ENCODE measurements at places on chromosomes 1 and 21.

GRCh38 chr1:175314300-175314699, 121.7 kb upstream of the KIAA0040 start:
- no peak for DNase-seq

- DNase-seq: no peak
Measured at GRCh38 chr1:10497109-10497508, 22.4 kb downstream of the PEX14 start.

DNA sequence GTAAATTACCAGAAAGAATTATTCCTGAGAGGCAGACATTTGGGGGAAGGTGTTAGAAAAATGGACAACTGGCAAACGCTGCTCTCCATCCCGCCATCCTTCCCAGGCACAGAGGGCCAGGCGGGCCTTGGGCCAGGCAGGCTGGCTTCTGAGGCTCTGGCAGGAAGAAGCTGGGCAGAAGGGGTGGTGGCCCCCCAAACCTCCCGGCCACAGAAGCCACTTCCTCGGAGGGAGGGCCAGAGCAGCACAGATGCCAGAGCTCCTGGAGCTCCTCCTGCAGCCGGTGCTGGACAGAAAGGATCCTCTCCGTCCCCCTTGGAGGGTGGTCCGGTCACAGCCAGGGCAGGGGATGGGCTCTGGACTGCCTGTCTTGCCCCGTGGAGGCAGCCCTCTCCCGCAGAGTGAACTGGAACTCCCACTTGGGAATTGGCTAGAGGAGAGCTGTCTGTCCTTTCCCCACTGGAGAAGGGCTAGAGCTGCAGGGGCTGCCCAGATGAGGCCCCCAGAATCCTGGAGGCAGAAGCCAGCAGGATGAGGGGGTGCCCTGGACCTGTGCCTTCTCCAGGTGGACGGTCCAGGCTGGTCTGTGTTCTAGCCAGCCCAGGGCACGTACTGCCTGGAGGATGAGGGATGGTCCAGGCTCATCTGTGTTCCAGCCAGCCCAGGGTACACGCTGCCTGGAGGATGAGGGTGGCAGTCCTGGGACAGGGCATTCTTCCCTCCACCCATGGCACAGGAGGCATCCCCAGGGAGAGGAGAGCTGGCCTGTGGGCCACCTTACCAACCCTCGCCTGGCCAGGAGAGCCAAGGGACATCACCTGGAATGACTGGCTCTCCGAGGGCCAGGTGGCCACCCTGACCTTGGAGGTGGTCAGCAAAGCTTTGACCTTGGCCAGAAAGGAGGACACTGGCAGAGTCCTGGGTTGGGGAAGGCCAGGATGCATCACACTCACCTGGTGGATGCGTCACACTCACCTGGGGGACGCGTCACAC, 47.4 kb upstream of the ACTRT2 start:
- no peak for DNase-seq

DNA sequence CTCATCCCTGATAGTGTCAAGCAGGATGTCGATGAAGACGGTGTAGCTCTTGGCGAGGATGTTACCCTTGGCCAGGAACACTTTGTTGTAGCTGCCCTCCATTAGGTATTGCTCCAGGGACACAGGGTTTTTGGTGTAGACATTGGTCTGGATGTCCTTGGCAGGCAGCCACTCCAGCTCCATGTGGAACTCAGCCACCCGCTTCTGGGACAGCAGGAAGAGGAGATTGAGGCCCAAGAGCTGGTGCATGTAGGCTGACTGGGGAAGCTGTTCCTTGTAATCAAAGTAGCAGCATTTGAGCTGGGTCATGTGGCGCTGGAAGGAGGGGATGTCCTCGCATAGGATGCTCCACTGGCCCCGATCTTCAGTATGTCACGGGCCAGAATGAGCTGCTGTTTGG, 9.5 kb downstream of the IL6R start:
- DNase-seq: no peak

DNA sequence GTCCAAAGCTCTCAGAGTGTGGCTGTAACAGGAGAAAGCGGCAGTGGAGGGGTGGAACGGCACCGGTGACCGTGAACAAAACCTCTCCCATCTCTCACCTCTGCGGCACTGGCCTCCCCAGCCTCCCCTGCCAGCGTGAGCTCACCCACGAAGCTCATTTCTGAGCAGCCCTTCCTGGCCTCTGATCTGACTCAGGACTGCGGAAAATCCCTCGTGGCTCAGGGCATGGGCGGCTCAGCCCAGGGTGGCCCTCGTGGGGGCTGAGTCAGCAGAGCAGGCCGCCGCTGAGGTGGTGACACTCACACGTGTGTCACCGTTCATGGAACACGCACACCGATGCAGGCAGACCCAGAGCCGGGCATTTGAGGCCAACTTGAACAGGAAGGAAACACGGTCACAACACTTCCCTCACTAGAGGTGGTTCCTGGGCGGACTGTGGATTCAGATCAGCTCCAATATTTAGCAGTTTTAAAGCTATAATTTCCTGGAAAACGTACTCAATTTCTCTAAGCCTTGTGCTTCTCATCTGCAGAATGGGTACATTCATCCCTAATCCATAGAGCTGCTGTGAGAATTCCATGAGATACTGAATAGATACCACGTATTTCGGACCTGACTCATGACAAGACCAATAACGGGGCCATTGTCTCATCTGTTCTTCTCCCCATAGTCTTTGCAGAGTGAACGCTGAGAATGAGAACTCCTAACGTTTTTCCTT, 115.0 kb upstream of the TMPRSS2 start:
- DNase-seq: peak; percentile 57

GRCh38 chr1:64474665-64475439, 4.9 kb downstream of the CACHD1 start:
- no peak for DNase-seq

DNA sequence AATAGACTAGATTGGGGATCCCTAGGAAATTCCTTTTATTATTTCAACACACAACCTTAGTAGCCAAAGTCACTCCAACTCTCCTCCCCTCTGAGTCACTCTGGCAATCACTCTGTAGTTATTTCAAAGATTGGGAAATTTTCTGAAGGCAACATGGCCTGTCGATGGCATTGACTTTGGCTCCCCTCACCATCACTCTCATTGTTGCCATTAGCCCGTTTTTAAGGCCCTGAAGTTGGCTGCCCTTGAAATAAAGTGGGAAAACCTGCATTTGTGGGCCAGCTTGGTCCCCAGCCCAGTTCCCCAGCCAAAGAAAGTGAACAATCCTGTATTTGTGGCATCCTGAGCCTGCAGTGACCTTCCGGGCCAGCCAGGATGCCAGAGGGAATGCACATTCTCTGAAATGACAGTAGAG, 52.5 kb downstream of the CDC7 start:
- DNase-seq: peak; percentile 38

- no peak for DNase-seq
Measured at GRCh38 chr1:11541956-11542355, 63.0 kb downstream of the DISP3 start.

DNA sequence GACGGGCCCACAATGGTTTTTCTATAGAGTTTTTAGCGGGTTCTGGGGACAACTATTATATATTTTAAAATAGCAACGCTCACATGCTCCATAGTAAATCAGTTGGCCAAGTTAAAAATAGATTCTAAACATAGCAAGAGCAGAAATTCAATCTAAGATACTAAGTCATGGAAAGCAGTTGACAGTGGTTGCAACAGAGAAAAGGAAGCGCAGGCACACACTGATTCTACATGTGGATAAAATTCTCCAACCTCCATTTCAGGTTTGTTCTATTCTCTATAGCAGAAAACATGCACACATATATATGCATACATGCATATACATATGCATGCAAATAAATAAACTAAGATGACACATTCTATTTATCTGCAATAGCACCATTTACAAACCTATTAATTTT, 89.6 kb upstream of the HNRNPU start:
- DNase-seq: no peak

- DNase-seq: no peak
Measured at GRCh38 chr1:183287191-183287675, 101.2 kb downstream of the LAMC2 start.

DNA sequence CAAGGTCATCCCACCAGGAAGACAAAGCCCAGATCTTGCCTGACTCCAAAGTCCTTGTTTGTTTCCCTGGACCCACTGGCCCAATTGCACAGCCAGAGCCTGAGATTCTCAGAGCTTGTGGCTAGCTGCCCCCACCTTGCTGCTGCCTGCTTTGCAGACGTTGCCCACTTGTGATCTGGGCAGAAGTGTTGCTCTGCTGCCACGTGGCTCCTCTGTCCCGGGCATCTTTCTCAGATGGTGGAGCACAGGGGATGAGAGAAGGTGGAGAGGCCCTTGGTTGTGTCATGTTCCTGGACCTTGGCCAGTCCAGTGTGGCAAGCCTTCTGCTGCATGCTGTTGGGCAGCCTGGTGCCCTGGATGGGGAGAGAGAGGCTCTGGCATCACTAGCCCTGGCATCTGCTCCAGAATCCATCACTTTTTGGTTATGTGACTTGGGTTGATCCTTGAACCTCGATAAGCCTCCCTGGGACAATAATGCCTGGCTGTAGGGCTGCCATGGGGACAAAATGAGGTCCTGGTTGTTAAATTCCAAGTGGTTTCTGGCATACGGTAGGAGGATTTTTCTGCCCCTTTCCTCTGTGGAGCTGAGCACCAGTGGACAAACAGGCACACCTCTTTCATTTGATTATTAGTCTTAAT, 1.5 kb upstream of the NR0B2 start:
- no peak for DNase-seq

- DNase-seq: peak; percentile 84
Measured at GRCh38 chr1:59143133-59143487, 153.8 kb upstream of the FGGY start.

GRCh38 chr1:177561436-177561835, 390.7 kb downstream of the BRINP2 start:
- no peak for DNase-seq

GRCh38 chr1:182121787-182122186, 60.3 kb upstream of the ZNF648 start:
- DNase-seq: no peak

DNA sequence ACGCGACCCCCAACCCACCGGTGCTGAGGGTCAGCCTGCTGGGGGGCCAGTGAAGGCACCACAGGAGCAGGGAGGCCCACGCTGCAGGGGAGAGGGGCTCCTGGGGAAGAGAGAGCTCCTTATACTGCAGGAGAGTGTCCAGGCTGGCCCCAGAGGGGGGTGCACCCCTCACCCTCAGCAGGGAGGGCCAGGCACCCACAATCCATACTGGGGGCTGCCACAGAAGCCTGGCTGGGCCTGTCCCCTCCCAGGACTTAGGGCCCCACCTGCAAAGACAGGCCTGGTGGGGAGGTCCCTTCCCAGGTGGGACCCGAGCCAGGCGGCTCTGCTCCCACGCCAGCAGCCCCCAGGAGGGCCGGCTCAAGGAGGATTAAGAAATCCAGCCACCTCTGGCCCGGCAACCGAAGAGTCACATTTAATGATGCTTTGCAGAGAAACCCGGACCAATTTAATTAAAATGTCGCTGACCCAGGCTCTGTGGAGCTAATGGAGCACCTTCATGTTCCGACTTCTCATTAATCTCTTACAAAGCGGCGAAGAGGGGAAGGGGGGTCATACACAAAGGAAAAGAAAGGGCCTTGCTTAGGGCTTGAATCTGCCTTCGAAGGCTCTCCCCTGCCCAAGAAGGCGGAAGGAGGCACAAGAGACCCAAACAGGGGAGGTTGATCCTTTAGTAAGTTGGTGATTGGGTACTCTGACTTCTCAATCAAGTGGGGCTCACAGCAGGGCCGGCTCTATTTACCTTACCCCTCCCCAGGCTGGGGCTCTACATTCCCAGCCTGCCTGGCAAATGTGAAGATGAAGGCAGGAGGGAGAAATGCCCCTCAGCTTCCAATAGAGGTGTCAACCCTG, 25.0 kb downstream of the WNT9A start:
- no peak for DNase-seq

DNA sequence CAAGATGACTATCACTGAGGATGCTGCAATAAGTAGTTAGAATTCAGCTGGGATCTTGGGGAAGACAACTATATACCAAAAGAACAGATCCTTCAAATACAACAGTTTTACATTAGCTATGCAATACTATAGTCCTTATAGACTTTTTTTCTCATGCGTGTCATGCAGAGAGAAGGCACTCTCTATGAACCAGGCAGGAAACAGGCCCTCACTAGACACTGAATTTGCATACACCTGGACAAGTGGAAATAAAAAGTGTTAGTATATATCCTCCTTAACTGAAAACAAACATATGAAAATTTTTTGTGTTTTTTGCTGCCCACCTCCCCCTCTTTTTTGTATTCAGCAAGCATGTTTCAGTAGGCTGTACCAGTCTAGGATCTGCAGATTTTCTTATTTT, 29.9 kb downstream of the TMCO1 start:
- DNase-seq: no peak

DNA sequence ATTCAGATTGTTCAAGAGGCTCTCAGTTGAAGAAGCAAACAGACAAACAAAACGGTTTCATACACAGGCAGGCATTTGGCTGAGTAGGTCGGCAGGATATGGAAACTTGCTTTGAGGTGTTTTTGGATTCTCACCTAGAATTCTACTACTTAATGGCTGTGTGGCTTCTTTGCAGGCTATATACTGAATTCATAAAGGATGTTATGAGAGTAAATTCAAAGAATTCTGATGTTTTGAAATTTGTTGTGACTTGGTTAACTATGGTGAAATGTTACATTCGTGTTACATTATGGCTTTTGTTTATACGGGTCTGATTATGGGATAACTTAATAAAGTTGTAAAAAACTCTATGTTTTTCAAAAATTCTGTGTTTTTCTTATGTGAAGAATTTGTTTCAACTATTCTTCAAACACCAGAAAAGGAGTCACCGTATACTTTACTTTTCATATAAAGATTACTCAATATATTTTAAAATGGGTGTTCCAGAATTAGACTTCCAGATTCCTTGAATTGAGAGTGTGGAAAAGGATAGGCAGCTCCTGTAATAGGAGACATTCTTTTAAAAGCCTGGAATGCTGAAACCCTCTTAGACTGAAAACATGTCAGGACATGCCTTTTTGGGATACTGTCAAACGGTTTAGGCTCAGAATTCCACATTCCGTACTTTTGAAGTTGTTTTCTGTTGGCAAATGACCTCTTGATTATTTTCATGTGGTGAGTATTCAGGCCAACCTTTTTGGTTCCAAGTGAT, 8.2 kb upstream of the IRF2BP2 start:
- no peak for DNase-seq

GRCh38 chr1:69710484-69711189, 142.9 kb downstream of the LRRC7 start:
- DNase-seq: no peak

DNA sequence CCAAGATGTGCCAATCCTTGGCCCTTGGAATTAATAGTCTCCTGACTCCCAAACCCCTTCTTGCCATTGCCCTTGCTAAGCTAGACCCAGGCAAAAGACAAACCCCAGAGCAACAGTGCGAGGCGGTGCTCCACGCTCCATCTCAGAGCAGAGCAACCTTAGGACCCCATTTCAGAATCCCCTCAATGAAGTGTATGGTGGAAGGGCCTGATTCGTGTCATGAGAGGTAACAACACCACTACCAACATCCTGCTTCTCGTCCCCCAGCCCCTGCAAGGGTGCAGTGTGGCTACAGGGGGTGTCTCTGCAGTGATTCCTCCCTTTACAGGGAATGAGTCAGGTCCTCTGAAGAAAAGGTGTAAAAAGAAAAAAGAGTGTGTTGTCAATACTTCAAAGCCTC, 103.9 kb upstream of the IRF2BP2 start:
- DNase-seq: no peak

- DNase-seq: no peak
Measured at GRCh38 chr1:29641921-29642320, 405.6 kb downstream of the PTPRU start.

GRCh38 chr1:53051676-53052075, 10.3 kb upstream of the PODN start:
- no peak for DNase-seq
